Right cardiac atrium (tissue), 5 donors: ENCODE measurements at places on chromosomes 5 and 9. TPM values are rescaled to one million over a fixed set of nuclear protein-coding genes. Genes with fewer than 3 reads are reported as not detected.

HMCN2 gene
- 4.2 TPM for total RNA-seq

- DNase-seq: no peak
Observed at GRCh38 chr5:143913008-143913752, 101.2 kb downstream of the HMHB1 start.

DNA sequence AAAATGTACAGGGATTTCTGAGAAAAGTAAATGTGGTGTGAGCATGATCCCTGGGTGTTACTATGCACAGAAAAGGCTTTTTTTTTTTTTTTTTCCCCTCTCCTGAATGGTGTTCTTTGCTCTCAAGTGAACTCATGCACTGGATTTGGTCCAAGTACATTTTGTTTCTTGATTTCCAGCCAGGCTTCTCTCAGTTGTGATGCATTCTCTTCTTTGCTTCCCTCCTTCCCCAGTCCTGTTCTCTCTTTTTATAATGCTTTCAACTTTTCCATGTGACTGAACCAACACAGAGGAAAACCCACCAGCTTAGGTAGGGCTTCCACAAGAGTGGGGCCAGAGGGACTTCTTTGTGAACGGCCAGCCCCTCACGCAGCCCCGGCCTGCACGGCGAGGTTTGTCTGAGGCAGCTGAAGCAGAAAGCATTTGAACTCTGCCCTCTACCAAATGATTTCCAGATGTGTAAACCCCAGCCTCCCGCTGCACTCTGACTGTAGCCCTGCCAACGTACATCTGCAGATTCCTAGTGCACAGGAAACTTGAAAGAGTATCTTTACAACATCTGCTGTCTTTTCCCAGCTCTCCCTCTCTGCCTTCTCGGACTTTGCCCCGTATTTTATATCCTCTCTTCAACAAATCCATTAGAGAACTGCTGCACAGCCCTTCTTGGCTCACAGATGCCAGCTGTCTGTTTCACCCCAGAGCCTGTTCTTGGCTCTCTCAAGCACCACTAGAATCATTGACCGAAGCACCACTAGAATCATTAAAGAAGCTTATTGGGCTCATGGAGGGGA, 71.8 kb upstream of the CD180 start:
- DNase-seq: peak; percentile 81

DNA sequence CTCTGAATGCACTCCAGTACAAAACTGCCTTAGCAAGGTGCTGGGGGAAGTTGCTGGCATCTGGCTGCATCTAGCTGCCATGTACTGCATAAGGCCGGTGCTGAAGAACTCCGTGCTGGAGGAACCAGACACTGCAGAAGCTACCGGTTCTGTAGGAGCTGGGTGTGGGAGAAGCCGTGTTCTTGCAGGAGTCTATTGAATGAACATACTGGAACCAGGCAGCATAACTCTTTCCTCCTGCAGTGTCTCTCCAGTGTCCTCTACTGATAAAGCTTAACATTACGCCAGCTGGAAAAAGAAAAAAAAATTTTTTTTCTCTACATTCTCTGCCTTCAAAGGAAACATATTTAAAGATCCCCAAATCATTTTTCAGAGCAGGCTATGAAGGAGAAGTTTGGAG, 38.5 kb downstream of the VPS13A start:
- DNase-seq: no peak

DNA sequence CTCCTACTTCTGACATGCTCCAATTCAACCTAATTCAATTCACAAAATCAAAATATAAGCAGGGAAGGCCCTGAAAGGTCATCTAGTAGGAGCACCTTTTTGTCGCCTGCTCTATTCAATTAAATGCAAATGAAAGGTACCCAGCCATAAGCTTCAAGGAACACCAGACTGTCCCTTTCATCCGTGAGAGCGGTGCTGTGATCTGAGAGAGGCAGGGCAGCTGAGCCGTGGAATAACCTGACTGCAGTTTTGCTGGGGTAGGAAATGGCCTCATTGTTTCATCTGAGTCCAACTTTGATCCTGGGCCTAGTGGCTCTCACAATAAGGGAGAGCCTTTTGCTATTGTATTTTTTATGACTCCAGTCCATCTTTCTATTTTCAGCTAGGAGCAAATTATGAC, 39.8 kb upstream of the GLRA1 start:
- no peak for DNase-seq

GRCh38 chr9:124760719-124761118, 10.4 kb downstream of the NR6A1 start:
- no peak for DNase-seq

DNA sequence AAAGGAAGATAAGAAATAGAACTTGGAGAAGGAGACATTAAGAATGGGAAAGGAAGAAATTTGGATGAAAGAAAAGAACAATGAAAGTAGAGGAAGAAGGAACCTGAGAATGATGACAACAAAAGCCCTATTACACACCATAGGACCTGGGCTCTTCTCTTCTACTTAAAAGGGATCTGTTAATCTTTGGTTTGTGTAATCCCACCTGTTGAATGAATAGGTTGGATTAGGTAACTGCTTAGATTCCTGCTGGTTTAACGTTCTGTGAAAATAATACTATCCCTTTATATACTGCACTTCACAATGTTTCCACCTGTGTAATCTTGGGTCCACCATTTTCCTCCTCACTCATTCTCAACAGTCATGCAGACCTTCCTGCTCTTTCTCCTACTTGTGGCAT, 157.8 kb upstream of the ATP10B start:
- DNase-seq: no peak
